ENCODE measurements at places on chromosomes 13 and 19. TPM values are rescaled to one million over a fixed set of nuclear protein-coding genes. Genes with fewer than 3 reads are reported as not detected.

- no peak for DNase-seq
These were observed 3.2 kb downstream of the CCDC106 start for GRCh38 chr19:55651236-55651635.

GRCh38 chr13:77810878-77811277 lies 107.8 kb downstream of the EDNRB start:
- DNase-seq, result no peak

Gene NAPA
- 153 TPM for total RNA-seq

DNA sequence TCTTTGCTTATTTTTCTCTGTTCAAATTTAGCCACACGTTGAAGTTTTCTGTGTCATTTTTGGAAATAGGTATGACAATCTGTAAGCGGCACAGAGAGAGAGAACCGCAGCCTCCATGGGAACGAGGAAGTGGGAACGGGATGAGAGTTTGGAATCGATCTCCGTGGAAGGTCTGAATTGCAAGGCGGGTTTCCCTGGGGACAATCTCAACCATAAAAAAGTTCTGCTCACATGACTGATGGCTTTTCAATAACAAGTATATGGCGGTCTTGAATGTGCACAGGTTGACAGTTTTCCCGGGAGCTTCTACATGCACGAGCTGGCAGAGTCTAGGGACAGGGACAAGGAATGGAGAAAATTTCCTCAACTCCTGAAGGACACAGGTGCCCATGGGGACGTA lies 90.9 kb downstream of the INSR start:
- DNase-seq, result no peak

GRCh38 chr13:30192320-30193093 lies 114.8 kb downstream of the KATNAL1 start:
- no peak for DNase-seq

Gene GMIP
- 5.6 TPM for total RNA-seq

GRCh38 chr13:42847891-42848663 lies 66.7 kb downstream of the FAM216B start:
- peak; percentile 93 for DNase-seq

- DNase-seq, result no peak
These were observed 263.3 kb downstream of the COG6 start for GRCh38 chr13:39918620-39919236.

Gene FUT1
- not detected for total RNA-seq

Gene KIR2DL3
- not detected for total RNA-seq

GRCh38 chr19:33946535-33947264 lies 150.0 kb downstream of the KCTD15 start:
- no peak for DNase-seq

Gene C19orf38
- total RNA-seq, result not detected

- DNase-seq, result no peak
These were observed 1344.6 kb downstream of the OLFM4 start for GRCh38 chr13:54373211-54373610.

DNA sequence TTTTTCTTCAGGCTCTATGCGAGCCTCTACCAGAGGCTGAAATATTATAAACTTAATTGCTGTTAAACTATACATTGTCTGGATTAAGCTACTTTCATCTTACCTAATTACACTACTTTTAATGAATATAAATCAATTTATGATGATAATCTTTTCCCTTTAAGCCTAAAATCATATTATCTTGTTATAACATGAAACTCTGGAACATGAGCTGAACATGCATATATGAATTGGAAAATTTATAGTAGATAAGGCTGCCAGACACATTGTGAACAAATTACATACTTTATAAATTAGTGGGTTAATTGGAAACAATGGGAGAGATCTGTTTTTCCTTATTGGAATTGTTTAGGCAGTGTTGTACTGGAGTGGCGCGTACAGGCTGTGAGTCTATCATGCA lies 45.3 kb upstream of the ZDHHC20 start:
- no peak for DNase-seq

- no peak for DNase-seq
These were observed 4.6 kb upstream of the KBTBD6 start for GRCh38 chr13:41137241-41137640.

DNA sequence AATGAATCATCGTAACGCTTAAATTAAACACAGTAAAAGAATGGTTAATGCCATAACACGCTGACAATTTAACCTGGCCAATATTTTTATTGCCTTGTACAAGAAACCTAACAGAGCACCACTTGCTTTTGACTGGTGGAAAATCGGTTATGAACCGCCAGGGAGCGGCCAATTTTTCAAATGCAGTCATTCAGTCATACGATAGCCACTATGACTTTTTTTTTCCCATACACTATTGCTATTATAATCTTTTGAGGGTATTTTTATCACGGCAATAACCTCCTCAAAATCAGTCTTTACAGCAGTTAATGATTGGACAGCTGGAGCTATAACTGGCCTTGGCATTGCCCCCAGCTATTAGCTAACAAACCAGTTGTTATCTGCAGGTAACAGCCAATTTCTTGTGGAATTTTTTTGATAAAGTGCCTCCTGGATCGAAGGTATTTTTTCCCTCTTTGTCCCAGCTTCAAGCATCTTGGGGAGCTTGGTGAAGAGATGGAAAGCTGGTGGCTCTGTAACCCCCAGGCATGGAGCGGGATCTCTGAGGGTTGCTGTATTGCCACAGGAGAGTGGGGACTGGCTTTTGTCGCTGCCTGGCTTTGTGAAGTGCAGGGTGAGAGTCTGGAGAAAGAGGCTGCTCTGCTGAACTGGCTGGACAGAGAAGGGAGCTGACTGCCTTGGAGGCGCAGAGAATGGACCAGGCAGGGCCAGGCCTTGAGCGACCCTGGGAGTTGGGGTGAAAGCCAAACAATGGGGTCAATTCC lies 198.4 kb upstream of the ZNF536 start:
- DNase-seq, result no peak

DNA sequence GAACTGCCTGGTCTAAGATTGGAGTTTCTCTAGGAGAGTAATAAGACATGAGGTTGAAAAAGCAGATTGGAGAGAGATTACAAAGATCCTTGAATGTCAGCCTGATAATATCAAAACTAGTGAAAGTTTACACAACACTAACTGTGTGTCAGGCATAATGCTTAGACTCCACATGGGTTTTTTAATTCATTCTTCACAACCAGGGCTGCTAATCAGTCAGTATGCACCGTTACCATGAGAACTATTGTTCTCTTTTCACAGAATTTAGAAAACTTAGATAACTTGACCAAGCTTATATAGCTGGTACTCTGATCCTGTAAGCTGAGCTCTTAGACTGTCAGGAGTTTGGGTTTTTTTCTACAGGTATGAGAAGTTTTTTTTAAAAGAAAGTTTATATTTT lies 46.6 kb upstream of the TSC22D1 start:
- no peak for DNase-seq

DNA sequence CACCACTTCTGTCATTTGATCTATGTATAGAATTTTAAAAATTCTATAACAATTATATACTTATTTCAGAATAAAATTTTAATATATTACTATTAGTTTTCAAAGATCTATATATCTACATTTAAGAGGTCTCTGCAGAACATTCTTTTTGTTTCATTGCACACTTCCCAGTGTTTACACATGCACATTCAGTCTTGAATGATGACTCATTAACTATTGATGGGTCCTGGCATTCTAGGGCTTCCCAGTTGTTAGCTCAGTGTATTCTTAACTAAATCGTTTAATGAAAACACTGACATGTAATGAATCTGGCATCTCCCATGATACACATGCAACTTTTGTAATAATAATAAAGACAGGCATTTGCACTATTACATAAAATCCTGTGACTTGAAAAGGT lies 324.6 kb downstream of the KLF12 start:
- DNase-seq, result peak; percentile 29

Gene AKAP8L
- 54.1 TPM for total RNA-seq

- DNase-seq, result peak; percentile 40
These were observed 500.9 kb upstream of the HTR2A start for GRCh38 chr13:47397739-47398138.

- DNase-seq, result no peak
These were observed 88.7 kb downstream of the RNASEH2B start for GRCh38 chr13:50998326-50998725.

DNA sequence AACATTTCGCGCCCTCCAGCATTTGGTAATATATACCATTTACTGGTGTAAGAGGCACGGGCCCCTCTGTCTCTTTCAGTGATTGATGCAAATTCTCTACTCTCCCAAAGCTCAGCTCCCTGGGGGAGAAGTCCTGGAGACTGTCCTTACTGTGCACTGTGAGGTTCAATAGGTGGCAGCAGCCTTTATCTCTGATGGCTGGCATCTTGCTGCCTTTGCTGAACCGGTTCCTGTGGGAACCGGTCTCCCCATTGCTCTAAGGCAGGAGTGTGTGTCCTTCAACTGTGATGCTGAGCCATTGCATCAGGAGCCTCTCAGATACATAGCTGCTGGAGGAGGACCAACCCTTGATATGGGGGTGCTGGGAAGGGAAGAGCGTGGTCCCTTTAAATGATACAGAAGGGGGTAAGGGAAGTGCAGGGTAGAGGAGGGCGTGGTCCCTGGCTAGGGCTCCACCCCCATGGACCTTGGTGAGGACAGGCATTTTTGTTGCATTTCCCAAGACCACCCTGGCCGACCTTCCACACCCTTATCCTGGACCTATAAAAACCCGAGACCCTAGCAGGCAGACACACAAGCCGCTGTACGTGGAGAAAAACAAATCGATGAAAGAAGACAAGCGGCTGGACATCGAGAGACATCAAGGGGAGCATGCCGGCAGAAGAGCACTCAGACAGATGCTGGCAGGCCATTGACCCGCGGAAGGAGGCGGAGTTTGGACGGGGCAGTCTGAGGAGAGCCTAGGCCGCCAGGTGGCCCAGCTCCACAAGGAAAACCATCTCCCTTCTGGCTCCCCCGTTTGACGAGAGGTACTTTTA lies 41.1 kb upstream of the GTF3A start:
- DNase-seq, result no peak

- peak; percentile 18 for DNase-seq
These were observed 72.1 kb downstream of the KATNAL1 start for GRCh38 chr13:30235216-30235615.

DNA sequence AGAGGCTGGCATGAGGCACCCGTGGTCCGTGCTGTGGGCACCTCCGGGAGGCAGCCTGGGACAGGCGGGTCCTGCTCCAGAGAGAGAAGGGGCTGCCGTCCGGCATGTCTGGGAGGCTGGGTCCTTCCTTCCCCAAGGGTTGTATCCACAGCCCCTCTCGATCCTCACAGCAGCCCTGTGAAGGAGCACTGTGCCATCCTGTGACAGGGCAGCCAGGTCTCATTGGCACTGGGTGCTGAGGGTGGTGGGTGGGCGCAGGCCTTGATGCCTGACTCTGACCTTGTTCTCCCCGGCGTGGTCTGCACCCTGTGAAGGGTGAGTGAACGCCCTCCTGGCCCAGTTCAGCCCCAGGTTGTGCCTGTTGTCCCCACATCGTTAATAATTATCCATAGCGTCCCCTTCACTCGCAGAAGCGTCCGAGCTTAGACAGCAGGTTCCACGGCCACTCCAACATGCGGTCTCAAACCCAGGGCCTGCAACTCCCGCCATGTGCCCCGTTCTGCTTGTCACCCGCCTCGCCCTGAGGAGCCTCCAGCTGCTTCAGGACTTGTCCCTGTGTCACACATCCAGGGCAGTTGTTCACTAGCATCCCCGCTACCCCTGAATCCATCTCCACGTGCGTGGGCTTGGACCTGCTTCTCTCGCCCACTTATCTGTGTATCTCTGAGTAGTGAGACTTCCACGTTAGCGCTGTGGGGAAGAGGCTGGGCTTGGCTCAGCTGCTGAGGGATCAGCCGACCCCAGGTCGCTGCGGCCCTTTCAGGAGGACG lies 10.6 kb downstream of the ATP11A start:
- DNase-seq, result no peak

DNA sequence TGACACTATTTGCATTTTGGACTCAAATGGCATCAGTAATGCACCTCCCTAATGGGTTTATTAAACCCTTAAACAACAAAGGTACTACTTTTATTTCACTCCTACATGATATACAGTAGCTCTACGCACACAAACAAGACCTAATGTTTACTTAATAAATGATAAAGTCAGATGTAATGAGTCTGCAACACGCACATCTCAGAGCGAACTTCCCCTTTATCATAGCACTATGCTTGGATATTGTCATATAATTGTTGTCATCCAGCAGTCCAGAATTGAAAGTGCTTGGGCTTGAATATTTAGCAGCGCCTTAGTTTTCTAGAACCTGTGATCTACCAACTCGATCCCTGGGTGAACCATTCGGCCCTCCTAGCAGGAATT lies 772 bp downstream of the PARP4 start:
- DNase-seq, result no peak

Gene CPAMD8
- not detected for total RNA-seq

GRCh38 chr19:46736531-46737297 lies 9.1 kb upstream of the FKRP start:
- DNase-seq, result no peak

DNA sequence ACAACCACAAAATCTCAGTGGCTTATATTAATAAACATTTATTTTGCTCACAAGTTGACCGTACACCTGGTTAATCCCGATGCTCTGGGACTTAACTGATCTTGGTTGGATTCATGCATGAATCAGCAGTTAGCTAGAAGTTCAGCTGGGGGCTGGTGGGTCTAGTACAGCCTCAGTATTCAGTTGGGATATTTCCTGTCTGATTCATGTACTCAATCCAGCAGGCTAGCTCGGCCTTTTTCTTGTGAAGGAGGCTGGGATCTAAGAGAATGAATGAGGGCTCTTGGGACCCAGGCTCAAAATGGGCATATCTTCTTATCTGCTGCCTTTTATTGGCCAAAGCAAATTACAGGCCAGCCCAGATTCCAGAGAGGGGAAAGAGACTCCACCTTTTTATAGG lies 178.8 kb downstream of the KCTD12 start:
- DNase-seq, result peak; percentile 62

GRCh38 chr19:9531933-9532332 lies 6.5 kb downstream of the ZNF426 start:
- peak; percentile 66 for DNase-seq

Gene TMEM59L
- total RNA-seq, result 0.26 TPM

Gene FXYD1
- not detected for total RNA-seq

DNA sequence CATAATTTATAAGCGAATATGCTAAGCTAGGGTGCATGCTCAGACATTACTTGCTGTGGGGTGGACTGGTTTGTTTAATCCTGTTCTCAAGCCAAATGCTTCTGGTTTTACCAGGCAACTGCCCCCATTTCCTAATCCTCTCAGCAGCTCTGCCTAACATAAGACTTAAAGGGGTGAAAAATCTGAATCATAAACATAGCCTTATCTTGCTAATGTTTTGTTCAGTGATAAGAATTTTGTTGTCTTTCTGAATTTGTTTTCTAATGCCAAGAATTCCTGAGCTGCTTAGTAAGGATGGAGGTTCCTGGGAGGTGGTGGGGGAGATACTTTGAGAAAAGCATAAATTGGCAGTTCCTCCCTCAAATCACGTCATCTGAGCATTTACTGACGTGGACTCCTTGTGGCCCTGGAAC lies 42.7 kb downstream of the ING1 start:
- no peak for DNase-seq

DNA sequence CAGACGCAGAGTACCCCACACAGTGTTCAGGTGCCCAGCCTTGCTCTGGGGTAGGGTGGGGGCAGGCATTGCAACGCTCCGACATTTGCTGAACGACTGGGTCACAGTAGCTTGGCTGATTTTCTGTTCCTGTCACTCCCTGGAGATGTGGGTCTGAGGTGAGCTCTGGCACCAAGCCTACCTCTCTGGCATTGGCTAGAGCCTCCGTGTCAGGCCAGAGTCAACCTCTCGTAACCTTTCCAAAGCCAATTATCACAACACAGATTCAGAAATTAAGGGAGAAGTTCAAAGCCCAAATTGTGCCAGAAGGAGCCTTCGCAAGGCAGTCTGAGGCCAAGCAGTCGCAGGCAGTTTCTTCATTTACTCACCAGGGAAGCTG lies 117.2 kb downstream of the IRS2 start:
- no peak for DNase-seq
